Amniotic stem cell (primary cell): ENCODE measurements at places on chromosomes 4 and X.

DNA sequence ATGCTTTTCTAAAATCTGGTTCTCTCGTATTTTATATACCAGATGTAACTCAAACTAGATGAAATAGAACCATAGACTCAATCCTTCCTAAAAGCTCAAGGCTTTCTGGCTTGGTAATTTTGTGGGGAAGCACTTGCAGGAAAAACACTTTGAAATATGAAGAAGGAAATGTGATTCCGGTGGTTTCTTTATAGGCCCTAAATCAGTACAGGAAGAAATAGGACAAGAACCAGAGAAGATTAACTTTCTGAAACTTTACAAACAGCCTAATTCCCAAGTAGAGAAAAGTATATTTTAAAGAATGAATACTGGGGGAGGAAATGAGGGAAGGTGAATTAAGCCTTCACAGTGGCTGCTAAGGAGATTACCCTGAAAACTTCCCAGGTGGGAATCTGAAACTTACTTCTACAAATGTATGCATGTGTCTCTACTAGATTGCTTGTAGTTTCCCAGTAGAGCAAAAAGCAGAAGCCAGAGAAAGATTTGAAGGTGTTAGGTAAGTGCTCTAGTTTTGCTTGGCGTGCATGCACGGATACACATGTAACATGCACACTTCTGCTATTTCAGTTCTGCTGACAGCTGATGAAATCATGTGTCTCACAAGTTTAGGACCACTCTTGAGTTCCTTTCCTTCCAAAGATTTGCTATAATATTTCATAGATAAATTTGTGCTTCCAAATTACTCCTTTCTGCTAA, 92.1 kb downstream of the AFF1 start:
- DNase-seq, result no peak

DNA sequence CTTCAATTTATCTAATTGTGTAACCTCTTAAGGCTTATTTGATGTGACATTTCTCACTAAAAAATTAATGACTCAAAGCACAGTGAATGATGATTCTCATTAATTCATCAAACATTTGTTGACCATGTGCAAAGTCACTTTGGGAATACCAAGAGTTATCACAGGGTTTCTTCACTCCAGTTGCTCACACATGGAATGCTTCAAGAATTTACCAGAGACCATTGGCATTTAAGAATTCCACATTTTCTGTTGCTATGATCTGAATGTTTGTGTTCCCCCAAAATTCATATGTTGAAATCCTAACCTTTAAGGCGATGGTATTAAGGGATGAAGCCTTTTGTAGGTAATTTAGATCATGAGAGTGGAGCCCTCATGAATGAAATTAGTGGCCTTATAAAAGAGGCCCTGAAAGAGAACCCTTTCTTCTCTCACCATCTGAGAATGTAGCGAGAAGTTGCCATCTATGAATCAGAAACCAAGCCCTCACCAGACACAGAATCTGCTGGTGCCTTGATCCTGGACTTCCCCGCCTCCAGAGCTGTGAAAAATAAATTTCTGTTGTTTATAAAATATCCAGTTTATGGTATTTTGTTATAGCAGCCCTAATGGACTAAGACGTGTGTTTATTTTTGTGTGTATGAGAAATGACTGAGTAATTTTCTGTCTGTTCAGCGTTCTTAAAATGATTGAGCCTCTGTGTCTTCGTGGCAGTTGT, 16.4 kb upstream of the SRPX start:
- DNase-seq, result no peak

GRCh38 chr4:78951862-78952472, 12.7 kb upstream of the PAQR3 start:
- DNase-seq, result peak; percentile 32

GRCh38 chr4:105619188-105619931, 66.9 kb downstream of the ARHGEF38 start:
- no peak for DNase-seq

DNA sequence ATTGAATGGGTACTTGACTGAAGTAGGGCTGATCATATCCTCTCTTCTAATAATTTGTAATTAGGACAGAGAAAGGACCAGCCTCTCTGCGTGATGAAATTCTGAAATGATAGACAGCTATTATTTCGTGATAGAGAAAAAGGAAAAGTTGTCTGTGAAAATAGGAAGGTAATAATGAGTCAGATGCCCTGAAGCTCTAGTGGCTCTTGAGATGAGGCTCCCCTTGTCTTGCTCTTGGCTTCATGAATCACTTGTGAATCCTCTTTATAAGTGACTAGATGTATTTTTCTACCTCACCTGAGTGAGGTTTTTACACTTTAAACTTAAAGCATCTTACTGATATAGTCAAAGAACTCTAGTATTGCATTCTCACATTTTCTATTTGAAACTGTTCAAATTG, 888.9 kb downstream of the PCDH18 start:
- DNase-seq, result no peak

- no peak for DNase-seq
Measured at GRCh38 chrX:23494741-23495140, 160.1 kb downstream of the PTCHD1 start.

DNA sequence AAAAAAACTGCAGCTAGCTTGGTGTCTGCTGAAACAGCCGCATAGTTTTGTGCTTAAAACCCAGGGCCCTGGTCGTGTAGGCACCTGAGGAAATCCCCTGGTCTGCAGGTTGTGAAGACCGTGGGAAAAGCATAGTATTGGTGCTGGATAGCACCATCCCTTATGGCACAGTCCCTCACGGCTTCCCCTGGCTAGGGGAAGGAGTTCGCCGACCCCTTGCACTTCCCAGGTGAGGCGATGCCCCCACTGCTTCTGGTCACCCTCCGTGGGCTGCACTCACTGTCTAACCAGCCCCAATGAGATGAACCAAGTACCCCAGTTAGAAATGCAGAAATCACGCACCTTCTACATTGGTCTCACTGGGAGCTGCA, 1105.1 kb downstream of the STPG2 start:
- no peak for DNase-seq

DNA sequence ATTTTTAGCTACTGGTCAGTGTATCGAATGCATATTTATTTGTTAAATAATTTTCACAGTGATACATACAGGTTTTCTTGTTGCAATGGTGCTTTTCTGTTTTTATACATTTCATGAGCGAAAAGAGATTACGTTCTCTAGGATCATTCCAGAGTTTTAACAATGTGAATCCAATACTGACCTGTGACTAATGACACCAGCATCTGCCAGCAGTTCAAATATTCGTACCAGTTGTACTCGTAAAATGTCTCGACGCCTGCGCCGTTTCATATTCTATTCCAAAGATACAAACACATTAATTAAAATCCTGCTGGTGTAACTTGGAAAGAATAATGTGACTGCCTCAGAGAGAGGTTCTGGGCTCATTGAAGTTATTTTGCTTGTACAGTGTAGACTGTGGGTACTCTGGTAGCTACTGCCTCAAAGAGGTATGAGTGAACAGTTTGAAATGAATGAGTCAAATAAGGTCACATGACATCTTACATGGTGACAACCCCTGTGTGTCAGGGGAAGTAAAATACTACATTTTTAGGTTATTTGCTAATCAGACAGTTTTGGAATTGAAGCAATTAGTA, 80.7 kb downstream of the ZAR1 start:
- DNase-seq, result peak; percentile 32

GRCh38 chrX:10512741-10513140, 107.6 kb downstream of the MID1 start:
- DNase-seq, result no peak

DNA sequence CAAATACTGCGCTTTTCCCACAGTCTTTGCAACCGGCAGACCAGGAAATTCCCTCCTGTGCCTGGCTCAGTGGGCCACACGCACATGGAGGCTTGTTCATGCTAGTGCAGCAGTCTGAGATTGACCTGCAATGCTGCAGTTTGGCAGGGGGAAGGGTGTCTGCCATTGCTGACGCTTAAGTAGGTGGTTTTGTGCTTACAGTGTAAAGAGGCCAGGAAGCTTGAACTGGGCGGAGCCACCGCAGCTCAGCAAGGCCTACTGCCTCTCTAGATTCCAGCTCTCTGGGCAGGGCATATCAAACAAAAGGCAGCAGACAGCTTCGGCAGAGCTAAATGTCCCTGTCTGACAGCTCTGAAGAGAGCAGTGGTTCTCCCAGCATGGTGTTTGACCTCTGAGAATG, 390.5 kb upstream of the TECRL start:
- DNase-seq, result no peak

DNA sequence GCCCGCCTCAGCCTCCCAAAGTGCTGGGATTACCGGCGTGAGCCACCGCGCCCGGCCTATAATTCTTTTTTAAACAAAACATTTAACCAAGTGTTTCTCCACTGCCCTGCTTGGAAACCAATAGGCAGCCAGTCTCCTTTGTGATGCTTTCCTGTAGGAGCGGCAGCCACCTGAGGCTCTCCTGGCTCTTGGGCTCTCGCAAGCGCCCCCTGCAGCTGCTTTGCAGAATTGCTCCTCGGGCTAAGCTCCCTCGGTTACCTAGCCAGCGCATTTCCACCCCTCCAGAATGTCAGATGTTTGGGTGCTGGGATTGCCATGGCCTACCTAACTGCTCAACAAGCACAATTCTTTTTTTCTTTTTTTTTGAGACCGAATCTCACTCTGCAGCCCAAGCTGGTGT, 7.7 kb downstream of the S100P start:
- DNase-seq, result no peak

DNA sequence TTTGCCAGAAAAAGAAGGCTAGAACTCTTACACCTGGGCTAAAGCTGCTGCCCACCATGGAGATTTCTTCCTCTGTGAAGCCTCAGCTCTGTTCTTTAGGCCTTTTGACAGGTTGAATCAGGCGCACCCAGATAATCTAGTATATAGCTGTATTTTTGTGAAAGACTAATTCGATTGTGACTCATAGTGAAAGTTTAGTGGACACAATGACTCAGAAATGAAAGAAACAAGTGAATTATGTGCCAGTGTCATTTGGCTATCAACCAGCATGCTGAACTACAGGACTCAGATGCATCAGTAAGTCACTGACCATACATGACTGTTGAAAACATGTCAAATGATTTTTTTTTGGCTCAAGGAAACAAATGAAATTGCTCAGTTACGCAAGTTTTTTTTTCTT, 425.4 kb downstream of the SLITRK2 start:
- no peak for DNase-seq

DNA sequence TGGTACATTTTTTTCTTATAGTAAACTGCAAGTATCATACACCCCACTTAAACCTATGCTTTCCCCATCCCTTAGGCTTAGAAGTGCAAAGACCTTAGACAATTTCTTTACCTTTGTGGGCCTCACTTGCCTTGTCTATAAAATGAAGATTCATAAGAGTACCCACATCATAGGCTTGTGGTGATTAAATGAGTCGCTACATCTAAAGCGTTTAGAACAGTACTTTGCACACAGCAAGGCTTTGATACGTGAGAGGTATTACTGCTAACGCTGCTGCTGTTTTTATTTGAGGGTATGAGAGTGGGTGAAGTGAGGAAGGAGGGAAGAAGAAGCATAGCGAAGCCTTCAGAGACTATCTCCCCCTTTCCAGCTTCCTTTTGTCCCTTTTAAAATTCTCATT, 87.8 kb upstream of the RPS6KA3 start:
- DNase-seq, result no peak

- DNase-seq, result peak; percentile 71
Measured at GRCh38 chrX:989959-990510, 222.4 kb downstream of the CRLF2 start.

- no peak for DNase-seq
Measured at GRCh38 chr4:54842656-54843055, 184.9 kb downstream of the KIT start.
